NB4 (cell line): ENCODE measurements at places on chromosomes 1 and 21.

DNA sequence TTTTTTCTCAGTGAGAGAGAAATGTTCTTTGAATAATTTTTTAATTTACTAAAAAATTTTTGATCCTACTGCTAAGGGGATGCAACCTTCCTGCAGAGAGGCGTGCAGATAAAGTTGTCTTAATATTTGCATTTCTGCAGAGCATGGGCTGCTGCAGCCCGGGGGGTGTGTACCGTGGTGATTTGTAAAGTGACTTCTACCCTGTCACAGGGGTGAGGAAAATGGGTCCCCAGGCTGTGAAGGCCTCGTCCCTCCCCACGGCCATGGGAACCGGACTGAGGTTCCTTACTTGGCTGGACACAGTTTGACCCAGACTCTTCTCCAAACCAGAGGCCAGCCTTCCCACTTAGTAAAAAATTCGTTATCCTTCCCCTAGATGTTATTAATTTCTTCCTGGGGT lies 9.5 kb upstream of the C1orf174 start:
- no peak for DNase-seq

DNA sequence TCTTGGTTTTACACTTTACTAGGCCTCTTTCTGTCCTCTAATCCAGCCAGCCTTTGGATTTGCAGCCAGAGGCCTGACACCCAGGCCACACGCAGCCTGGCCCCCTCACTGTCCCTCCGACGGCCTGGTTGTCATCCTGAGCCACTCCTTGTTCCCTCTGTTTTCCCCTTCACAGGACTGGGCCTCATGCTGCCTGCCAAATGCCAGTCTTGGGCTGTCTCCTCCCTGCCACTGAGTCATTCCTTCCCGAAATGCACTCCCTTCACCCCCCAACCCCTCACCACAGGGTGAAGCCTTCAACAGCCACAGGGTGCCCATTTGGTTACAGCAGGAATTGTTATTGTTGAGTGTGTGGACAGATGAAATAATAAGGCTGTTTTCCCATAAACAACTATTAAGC lies 21.3 kb downstream of the ACOT11 start:
- DNase-seq: peak; percentile 25

- no peak for DNase-seq
These were observed 4.8 kb downstream of the FTCD start for GRCh38 chr21:46150491-46151121.

DNA sequence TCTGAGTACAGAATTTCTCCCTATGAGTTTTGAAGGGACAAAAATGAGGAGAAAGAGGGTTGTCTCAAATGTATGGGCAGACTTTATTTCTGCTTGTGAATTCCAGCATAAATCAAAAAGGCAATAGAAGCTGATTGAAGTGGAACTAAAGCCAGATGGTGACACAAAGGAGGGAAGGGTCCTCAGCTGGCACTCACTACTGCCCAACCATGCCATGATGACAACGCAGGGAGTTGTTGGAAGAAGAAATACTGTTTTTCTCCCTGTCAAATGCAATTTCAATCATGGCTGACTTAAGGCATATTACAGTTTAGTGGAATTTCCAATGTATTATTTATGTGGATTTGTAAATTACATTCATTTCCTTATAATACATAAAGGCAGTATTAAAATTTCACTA lies 805.8 kb downstream of the ADGRL2 start:
- DNase-seq: no peak

DNA sequence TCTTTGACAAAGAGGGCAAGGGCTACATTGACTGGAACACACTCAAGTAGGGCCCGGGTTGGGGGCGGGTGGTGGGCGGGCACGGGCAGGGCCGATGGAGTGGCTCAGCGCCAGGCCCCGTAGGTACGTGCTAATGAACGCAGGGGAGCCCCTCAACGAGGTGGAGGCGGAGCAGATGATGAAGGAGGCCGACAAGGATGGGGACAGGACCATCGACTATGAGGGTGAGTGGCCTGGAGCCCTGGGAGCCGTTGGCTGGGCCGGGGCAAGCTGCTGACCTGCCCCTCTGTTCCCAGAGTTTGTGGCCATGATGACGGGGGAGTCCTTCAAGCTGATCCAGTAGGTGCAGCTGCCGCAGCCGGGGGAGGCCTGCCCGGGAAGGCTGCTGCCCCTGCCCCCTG lies 1.8 kb downstream of the CALML6 start:
- DNase-seq: no peak

- no peak for DNase-seq
These were observed 28.1 kb upstream of the LAPTM5 start for GRCh38 chr1:30785714-30786113.

DNA sequence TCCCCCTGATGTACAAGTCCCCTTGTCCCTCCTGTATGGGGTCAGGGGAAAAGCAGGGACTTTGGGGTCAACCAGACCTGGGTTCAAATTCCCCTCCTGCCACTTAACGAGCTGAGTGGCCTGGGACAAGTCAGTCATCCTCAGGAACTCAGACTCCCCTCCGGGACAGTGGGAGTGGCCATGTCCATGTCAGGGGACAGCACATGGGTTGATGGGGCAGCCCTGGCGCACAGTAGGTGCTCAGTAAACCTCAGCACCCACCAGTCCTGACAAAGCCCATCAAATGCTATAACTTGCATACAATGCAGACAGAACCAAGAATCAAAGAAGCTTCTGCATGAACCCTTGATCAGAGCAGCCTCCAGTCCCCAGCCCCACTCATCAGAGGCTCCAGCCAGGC lies 30.0 kb downstream of the MATN1 start:
- DNase-seq: no peak

DNA sequence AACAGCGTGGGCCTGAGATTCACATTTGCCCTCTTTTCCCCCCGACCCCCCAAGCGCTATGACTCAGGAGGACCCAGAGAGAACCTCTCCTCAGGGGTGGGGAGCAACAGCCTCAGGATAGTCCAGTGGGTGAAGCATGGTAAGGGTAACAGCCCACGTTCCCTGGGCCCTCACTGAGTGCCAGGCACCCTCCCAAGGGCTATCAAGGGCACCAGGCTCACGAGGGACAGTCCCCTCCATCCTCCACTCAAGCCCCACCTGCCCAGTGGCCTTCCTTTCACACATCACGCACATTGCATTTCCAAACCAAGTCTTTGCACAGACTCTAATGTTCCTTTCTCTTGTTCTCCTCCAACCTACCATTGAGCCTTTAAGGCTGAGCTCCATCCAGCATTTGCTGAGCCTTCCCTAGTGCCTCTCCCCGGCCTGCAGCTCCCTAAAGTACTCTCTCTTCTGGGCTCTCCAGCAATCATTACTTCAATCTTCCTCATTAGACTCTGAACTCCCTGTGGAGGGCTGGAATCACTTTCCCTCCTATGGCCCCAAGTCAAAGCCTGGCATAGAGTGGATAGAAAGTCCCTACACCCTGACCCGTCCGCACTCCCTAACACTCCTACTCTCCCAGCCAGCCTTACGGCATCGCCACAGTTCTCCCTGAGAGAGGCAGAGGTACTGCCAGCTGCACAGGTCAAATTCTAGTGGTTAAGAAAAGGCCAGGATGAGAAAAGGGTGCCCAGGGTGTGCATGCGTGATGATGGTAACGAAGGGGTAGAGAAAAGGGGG lies 1.0 kb downstream of the AKR7A2 start:
- DNase-seq: no peak

- DNase-seq: no peak
These were observed 3.1 kb downstream of the ITGB2 start for GRCh38 chr21:44917446-44918106.

GRCh38 chr1:74429580-74429979 lies 82.8 kb downstream of the LRRC53 start:
- no peak for DNase-seq

- DNase-seq: peak; percentile 80
These were observed 464.5 kb downstream of the USP25 start for GRCh38 chr21:16194095-16194787.

GRCh38 chr1:206590025-206590758 lies 22.1 kb downstream of the EIF2D start:
- DNase-seq: peak; percentile 51

DNA sequence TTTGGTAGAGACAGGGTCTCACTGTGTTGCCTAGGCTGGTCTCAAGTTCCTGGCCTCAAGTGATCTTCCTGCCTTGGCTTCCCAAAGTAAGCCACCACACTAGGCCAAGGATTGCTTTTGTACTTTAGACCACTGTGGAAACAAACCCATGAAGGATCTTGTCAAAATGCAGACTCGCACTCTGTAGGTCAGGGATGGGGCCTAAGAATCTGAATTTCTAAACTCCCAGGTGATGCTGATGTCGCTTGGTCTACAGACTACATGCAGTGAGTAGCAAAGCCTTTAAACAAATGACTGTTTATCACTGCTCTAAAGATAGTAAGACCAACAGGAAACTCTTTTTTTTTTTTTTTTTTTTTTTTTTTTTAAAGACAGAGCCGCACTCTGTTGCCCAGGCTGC lies 54.1 kb upstream of the MUTYH start:
- peak; percentile 25 for DNase-seq

- no peak for DNase-seq
These were observed 42.9 kb downstream of the COP1 start for GRCh38 chr1:176164014-176164678.

DNA sequence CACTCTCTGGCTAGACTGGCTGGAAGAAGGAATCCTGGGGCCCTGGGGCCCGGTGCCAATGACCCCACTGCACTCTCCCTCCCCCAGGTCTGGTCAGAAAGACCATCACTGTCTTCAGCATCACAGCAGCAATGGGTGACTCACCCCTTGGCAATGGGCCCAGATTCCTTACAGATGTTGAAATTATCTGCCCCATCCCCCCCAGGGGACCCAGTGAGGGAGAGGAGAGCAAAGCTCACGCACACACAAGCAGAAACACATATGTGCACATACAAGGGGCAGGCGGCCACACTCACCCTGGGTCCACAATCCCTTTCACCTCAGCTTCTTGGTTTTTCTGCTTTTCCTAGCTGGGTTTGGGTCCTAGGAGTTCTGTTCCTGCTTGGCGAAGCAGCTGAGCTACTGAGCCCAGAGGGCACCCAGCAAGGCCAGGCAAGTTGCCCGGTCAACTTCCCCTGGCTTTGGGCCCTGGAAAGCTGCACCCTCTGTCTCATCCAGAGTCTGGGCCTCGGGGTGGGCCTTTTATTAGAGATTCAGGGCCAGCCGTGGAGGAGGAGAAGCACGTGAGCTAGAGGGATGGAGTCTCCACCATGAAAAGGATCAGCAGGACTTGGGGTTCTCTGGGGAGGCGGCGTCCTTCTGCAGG lies 2.6 kb downstream of the COL16A1 start:
- DNase-seq: peak; percentile 85

- no peak for DNase-seq
These were observed 3.7 kb downstream of the KAZN start for GRCh38 chr1:14602136-14602535.

DNA sequence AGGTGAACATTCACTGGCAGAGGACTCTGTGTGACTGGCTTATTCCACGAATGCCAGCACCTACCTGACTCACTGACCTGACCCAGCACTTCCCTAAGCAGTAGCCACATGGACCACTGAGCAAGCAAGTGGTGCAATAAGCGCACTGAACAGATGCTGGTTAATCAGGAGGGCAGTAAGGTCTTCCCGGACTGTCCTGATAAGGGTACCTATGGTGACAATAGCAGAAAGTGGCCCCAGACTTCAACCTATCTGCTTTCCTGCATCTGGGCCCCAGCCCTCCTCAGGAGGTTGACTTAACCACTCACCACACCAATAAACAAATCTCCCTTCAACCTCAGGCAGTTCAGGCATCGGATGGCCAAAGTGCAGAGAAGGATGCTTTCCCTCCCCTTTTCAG lies 65.7 kb downstream of the SETD4 start:
- DNase-seq: no peak

GRCh38 chr1:187617776-187618175 lies 789.0 kb downstream of the PLA2G4A start:
- DNase-seq: no peak

GRCh38 chr1:210123383-210123782 lies 109.2 kb upstream of the SERTAD4 start:
- no peak for DNase-seq

GRCh38 chr1:200154069-200154767 lies 126.7 kb downstream of the NR5A2 start:
- DNase-seq: peak; percentile 94

DNA sequence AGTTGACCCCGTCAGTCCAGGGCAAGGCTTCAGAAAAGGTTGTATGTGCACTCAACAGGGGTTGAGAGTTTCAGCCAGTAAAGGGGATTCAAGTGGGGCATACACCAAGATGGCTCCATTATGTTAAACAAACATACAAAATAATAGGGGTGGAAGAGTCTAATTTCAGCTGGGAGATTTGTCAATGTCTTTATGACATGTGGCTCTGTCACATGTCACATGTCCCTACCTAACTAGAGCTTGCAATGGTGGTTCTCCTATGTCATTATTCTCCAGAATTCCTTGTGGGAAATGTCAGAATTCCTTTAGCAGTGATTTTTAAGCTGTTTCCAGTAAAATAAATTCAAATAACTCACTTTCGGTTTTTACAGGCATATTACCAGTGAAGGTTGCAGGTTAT lies 392.0 kb upstream of the ADGRL4 start:
- no peak for DNase-seq

DNA sequence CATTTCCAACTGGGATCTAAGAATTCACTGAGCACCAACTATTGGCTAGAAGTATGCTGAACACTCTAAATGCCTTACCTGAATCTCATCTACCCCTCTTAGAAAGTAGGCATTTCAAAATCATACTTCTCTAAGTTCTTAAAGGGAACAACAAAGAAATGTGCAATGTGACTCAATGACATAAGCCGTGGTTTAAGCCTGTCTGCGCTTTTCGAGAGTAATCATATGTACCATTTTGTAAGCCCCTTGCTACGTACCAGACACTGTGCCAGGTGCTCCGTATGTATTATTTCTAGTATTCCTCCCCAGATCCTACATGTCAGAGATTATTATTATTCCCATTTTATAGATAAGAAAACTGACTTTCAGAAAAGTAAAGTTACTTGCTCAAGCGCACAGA lies 454.2 kb downstream of the SETD4 start:
- peak; percentile 15 for DNase-seq

GRCh38 chr21:42627527-42628289 lies 25.7 kb upstream of the PDE9A start:
- DNase-seq: no peak

DNA sequence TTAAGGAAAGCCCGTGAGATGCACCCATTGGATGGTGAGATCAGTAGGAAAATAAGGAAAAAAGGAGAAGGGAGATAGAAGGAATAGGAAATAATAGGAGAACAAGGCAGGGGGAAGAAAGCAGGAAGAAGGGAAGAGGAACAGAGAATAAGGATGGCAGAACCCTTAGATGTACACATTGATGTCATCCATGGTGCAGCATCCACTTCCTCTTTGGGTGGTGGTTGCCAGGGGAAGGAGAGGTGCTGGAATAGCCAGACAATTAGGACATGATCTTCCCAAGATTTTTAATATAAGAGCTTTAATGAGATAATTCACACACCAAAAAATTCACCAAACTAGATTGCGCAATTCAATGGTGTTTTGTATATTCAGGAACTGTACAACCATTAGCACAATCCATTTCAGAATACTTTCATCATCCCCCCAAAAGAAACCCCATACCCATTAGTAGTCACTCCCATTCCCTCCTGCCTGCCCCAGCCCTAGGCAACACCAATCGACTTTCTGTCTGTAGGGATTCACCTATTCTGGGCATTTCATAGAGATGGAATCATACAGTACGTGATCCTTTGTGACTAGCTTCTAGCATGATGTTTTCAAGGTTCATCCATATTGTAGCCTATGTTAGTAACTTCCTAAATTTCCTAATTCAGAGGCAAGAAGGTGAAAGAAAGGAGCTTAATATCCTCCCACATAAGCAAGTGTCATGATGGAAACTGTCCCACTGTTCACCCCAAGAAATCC lies 121.4 kb downstream of the PLXNA2 start:
- DNase-seq: no peak

GRCh38 chr1:27446496-27447020 lies 43.4 kb downstream of the WASF2 start:
- DNase-seq: no peak
